ENCODE measurements at places on chromosomes 5 and 9. TPM values are rescaled to one million over a fixed set of nuclear protein-coding genes. Genes with fewer than 3 reads are reported as not detected.

DNA sequence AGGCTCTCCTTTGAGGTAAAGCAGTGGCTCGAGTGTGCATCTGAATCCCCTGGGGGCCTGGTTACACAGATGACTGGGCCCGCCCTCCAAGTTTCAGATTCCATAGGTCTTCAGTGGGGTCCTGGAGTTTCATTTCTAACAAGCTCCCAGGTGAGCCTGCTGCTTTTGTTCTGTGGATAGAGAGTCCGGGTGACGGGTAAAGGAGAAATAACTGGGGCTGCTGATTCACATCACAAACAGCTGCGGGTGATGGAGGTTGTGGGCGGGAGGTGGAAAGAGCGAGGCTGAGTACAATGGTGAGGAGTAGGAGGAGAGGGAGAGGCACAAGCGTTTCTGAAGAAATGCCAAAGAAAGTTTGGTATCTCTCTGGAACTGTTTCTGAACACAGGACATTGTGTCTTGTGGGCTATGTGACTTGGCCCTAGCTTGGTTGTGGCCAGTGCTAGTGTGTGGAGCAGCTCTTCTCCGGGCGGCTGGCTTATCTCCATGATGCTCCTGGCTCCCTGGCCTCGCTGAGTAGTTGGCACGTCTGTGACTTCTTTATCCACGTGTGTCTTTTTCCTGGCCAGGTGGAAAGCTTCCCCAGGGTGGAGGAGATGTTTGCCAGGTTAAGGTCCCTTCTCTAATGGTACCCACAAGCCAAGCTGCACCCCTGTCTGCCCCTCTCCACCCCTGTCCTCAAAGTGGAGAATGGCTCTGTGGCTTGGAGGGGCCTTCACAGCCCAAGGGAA lies 61.7 kb downstream of the HSPA4 start:
- no peaks in the 10 kb centered on the region for H3K36me3 ChIP-seq
- no peak overlapping the region for H3K4me3 ChIP-seq
- peak; percentile 87 for DNase-seq
- H3K27ac ChIP-seq, result no peak overlapping the region
- H3K4me1 ChIP-seq, result peaks cover 11% of the 10 kb centered on the region

- no peaks in the 10 kb centered on the region for H3K27me3 ChIP-seq
- H3K36me3 ChIP-seq, result no peaks in the 10 kb centered on the region
- H3K4me1 ChIP-seq, result peaks cover 16% of the 10 kb centered on the region
- H3K27ac ChIP-seq, result no peak overlapping the region
- H3K4me3 ChIP-seq, result no peak overlapping the region
Measured at GRCh38 chr9:91359734-91360470, 1.8 kb downstream of the AUH start.

DNA sequence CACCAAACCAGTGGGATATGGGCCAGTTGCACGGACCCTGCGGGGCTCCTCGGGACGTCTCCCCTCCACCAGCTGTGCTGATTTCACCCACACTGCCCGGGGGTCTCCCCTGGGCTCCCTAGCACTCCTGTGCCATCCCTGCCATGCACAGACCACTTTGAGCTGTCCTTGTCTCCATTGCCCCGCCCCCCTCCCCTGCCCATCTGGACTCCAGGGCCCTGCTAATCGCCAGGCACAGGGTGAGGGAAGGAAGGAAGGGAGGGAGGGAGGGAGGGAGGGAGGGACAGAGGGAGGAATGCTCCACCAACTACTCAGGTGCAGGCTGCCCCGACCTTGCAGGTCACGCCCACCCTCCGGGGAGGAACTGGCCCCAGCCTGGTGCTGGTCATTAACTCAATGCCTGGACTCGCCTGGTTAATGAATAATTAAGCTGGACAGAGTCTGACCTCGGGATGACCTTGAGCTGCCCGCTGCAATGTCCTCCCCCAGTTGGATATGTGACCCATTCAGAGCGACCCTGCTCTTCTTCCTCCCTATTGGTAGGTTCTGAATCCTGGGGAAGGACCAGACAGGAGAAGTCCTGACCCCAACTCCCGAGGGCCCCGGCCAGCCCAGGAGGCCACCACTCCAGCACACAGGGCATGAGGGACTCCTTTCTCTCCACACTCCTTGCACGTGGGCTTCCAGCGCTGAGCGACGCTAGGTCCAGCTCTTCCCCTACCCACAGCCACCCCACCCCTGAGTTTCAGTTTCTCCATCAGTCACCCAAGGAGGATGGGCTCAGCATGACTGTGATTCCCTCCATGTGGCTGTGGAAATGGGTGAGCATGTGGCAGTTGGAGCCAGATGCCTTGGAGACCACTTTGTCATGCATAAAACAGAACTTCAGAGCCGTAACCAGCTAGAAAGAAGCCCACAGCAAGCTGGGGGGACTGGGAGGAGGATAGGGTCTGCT lies 62.1 kb downstream of the C9orf50 start:
- H3K36me3 ChIP-seq, result no peaks in the 10 kb centered on the region
- no peaks in the 10 kb centered on the region for H3K27me3 ChIP-seq
- no peaks in the 10 kb centered on the region for H3K4me1 ChIP-seq

DNA sequence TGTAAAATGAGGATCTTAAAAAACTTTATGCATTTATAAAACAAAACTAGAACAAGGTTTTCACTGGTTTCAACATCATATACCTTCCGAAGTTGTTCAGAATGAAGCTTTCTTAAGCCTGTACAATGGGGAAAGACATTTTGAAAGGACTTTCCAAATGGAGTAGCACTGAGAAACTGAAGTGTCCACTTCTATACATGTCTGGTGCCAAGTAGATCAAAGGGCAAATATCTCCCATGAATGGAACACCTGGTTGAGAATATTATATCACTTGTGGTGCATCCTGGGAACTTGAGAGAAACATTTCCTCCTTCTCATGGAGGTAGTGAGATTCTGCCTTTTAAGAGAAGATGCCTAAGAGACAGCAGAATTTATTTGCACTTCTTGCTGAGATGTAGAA lies 182.1 kb upstream of the ACTBL2 start:
- no peak for DNase-seq
- peaks cover 5% of the 10 kb centered on the region for H3K4me1 ChIP-seq
- H3K4me3 ChIP-seq, result no peak overlapping the region
- H3K36me3 ChIP-seq, result no peaks in the 10 kb centered on the region

- no peaks in the 10 kb centered on the region for H3K36me3 ChIP-seq
- H3K27me3 ChIP-seq, result no peaks in the 10 kb centered on the region
- no peak for DNase-seq
- no peaks in the 10 kb centered on the region for H3K4me1 ChIP-seq
- no peak overlapping the region for H3K27ac ChIP-seq
Measured at GRCh38 chr5:147704544-147704943, 78.0 kb downstream of the JAKMIP2 start.

Gene ANXA2R
- total RNA-seq, result 3.5 TPM
